GM23248 (cell line): ENCODE measurements at places on chromosomes 1 and 21.

DNA sequence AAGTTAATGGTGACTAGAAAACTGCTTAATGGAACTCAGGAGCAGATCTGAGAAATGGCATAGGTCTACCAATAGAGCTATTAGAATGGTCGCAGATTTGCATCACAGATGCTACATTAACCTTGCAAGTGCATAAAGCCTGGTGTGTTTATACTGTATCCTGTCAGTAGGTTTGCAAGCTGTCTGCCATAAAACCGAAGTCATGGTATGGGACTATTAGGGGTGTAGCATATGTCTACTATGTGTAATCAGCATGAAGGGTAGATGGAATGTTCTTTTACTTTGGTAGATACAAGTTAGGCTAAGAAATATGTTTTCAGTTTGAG, 574.2 kb upstream of the ADGRL2 start:
- DNase-seq = no peak

DNA sequence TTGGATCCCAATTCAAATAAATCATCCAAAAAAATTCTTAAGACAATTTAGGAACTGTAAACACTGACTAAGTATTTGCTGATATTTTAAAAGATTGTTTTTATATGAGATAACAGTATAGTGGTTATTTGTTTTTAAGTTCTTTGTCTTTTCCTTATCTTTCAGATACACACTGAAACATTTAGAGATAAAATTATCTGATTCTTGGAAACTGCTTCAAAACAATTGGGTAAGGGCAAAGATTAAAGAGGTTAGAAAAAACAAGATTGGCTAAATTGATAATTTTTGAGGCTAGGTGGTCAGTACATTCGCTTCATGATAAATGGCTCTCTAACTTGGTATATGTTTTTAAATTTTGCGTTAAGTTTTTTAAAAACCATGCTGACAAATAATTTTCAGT, 117.3 kb downstream of the PSMG1 start:
- DNase-seq = no peak

GRCh38 chr1:61293197-61293596, 210.8 kb downstream of the NFIA start:
- no peak for DNase-seq

DNA sequence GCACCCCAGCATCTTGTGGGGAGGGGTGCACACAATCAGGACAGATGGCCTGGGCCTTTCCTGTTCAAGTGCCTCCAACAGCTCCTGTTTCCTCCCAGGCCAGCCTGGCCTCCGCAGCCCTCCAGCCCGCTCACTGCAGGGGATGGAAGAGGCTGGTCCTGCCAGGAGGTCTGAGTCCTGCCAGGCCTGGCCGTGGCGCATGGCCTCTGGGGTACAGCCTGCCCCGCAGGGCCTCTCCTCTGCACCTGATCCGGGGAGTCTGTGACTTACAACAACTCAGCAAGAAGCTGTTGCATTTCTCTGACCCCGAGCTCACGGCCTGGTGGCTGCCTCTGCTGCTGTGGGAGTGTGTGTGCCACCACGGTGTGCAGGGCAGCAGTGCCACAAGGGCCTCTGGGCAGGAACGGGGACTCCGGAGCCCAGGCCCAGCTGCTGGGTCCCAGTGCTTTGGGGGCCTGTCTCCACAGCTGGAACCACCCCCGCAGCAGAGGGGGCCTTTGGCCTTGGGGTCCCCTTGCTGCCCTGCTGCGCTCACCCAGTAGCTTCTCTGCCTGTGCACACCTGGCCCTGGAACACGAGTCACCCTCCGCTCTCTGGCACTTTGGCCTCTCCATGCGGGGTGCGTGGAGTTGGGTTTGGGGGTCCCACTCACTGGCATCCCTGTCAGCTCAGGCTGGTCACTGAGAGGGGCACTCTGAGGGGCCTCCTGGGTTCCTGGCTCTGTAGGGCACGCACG, 17.4 kb upstream of the LRRC3 start:
- no peak for DNase-seq

- DNase-seq = no peak
These were observed 177.3 kb downstream of the ZSCAN20 start for GRCh38 chr1:33649759-33650158.

DNA sequence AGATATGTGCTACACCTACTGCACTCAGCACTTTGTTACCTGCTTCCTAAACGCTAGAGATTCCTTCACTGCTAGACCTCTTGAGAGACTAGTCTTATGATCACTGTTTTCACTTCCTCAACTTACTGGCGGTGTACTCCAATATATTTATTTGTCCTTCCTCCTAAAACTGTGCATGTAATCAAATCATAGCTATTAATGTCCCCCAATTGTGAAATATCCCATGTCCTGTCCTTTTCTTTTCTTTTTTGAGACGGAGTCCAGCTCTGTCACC, 3.4 kb downstream of the SOAT1 start:
- DNase-seq = no peak

GRCh38 chr1:171422511-171422910, 62.8 kb upstream of the PRRC2C start:
- DNase-seq = peak; percentile 57

DNA sequence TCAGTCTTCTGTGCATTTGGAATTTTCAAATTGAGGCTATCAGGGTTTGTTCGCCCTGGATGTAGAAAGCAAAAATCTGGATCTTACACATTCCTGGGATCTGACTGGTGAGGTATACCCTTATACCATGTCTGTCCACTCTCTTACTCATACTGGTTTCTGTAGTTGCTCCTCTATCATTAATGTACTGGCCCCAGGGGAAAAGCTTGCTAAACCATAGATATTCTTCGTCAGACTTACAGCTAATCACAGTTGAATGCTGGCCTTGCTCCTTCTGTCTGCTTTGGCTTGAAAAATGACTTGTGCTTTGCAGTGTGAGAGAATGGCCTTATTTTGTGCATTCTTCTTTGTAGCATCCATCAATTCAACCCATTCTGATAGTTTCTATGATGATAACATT, 30.5 kb downstream of the TBCE start:
- peak; percentile 99 for DNase-seq
